Stimulated activated CD4-positive, alpha-beta T cell treated with anti-CD3 and anti-CD28 coated beads, TNF-alpha, amount 100 ng/mL, for 24 hours (primary cell): ENCODE measurements at places on chromosomes 2 and 18.

- DNase-seq, result no peak
Measured at GRCh38 chr2:232436381-232437194, 19.4 kb upstream of the ALPI start.

- DNase-seq, result no peak
Measured at GRCh38 chr2:57698935-57699449, 347.6 kb upstream of the VRK2 start.

DNA sequence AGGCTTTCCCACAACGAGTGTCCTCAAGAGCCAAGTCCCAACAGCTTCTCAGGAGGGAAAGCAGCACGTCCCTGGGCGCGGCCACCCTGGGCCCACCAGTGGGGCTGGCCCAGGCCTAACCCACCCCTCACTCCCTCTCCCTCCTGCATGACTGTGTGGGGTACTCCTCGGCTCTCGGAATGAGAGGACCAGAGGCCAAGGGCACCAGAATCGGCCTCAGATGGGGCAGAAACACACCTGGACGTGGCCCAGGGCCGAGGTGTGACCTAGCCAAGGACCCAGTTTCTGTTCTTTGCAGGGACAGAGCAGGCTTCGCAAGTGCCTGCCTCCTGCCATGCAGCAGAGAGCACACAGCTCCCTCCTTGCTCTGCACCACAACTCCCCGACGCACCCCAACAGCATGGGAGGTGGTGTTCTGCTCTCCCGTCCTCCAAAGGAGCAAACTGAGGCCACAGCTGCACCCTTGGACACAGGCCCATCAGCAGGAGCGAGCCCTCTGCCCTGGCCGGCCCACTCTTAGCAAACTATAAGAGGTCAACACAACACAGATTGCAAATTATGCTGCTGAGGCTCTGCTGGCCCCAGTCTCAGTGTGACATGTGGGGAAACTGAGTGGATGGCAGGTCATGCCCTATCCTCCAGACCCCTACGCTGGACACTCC lies 19.7 kb downstream of the HS6ST1 start:
- no peak for DNase-seq

DNA sequence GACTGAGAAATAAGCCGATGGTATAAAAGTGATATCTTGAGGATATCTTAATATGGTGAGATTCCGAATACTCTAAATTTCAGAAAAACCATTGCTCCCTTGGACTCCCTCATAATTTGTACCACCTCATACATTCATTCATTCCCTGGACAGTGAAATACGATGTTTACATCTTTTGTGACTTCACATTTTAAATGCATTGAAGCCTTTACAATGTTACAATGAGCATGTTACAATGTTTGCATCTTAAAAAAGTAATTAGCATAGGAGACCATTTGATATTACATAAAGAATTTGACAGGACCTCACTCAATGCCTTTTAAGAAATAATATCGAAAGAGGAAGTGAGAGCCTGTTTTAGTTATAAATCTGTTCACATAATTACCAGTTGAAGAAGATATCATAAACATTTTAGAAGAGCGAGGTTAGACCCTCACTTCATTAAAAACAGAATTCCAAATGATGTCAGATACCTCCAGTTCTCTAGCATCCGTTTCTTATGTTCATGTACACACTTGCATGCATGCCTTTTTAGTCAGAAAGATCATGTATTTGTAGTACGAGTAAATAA lies 372.0 kb downstream of the ARHGAP15 start:
- no peak for DNase-seq

GRCh38 chr18:62925031-62925688 lies 209.8 kb downstream of the PHLPP1 start:
- no peak for DNase-seq

DNA sequence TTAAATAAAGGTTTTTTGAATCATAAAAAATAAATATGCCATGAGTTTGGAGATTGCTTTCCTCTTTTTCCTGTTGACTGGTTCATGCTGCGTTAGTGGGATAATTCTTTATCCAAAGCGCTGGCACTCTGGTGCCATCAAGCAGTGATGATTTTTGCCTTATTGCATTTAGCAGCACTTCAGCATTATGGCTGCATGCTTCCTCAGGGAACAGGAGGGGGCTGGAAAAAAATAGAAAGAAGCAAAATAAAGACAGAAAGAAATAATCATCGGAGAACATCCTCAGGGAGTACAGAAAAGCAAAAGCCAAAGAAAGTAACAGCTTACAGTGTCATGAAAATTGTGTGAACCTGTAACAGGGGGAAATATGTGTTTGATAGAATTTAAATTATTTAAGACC lies 1408.2 kb upstream of the PIK3C3 start:
- no peak for DNase-seq

DNA sequence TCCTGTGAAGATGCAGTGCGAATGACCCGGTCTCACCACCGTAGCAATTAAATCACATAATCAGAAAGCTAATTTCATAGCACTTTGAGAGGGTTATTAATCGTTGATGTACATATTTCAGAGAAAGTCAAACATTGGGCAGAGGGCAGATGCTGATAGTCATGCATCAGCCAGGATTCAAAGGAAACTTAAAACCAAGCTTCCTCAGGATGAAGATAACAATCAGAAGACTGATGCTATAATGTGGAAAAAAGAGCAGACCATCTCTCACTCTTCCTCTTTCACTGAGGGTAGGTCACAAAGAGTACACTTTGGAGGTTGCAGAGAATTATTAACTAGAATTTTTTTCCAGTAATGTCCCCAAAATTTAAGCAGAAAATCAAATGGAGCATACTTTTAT lies 1027.7 kb upstream of the ZEB2 start:
- no peak for DNase-seq

- DNase-seq, result no peak
Measured at GRCh38 chr2:96663829-96664228, 21.3 kb downstream of the FER1L5 start.

DNA sequence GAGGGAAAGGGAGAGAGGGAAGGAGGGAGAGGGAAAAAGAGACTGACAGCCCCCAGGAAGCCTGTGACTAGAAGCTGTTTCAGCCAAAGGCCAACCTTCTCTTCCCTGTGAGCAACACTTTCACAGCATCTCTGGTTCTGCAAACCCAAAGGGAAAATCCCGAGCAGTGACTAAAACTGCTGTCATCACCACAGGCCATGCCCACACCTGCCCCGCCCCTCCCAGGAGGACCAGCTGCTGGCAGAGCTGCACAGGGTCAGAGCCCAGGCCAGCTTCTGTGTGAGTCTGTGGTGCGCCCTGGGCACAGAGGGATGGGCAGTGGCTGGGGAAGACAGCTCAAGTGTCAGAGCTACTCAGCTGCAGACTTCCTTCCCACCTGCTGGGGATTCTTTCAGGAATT lies 64.9 kb upstream of the OTOS start:
- peak; percentile 42 for DNase-seq

DNA sequence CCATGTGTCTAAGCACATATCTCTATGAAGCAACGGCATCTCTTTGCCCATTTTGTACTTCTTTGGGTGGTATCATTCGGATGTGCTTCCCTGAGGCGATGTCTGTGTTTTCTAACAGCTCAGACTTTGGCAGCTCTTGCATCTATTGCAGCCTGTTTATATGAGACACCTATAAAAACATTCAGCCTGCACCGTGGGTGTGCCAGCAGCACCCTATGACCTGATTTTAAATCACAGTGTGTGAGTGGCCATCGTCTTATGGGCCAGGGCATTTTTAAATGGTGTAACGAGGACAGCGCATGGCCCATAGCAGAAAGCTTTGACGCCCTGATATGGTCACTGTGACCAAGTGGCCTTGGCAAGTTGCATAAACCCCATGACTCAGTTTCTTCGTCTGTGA lies 12.9 kb downstream of the NPAS2 start:
- DNase-seq, result no peak

DNA sequence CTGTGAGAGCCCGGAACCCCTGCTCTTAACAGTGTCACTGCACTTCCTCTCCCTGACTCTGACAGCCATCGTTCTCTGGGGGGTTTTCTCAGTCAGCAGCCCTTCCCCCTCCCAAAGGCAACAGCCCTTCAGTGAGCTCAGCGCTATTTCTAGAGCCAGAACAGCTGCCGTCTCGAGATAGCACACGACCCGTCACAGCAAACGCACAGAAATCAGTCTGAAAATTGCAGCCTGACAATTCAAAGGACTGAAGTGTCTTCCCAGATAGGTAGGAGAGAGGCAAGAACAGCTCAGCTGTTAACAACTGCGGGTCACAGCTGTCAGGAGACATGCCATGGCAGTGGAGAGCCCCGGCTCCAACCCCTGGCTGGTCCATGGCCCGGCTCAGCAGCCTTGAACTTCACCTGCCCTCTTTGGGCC lies 45.4 kb downstream of the ST8SIA5 start:
- DNase-seq, result no peak

DNA sequence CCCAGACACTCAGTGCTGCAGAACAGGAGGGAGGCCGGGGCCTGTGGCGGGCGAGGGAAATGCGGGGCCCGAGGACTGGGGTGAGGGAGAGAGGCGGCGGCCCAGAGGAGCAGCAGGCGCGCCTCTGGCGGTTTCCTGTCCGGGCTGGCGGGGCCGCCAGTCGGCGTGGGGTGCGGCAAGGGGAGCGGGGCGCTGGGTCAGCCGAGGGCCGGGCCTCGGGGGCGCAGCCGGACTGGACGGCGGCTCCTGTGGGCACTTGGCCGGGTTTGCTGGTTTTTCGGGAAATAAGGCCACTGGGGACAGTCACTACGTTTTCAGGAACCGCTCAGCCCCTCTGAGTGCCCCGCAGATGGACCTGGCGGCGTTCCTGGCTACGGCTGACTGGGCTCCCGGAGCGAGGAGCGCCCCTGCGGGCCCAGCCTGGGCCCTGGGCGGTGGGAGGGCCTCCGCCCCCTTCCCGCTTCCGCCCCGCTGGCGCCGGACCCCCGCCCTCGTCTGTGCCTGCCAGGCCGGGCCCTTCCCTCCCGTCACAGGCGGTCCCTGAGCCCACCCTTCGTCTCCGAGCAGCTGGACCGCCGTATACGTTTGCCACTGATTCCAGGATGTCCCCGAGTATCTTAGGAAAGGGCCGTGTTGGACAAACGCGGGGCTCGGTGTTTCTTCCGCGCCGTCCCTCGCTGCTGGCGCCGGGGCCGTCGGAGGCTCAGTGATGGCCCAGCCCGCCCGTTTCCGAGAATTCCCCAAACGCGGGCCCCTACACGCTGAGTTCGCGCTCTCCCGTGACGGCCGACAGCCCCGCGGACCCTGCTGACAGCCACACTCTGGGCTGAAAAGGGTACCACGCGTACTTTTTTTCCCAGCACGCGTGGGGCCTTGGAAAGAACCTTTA lies 84.6 kb downstream of the FAM210A start:
- no peak for DNase-seq

- no peak for DNase-seq
Measured at GRCh38 chr2:31563273-31563839, 17.4 kb downstream of the SRD5A2 start.

DNA sequence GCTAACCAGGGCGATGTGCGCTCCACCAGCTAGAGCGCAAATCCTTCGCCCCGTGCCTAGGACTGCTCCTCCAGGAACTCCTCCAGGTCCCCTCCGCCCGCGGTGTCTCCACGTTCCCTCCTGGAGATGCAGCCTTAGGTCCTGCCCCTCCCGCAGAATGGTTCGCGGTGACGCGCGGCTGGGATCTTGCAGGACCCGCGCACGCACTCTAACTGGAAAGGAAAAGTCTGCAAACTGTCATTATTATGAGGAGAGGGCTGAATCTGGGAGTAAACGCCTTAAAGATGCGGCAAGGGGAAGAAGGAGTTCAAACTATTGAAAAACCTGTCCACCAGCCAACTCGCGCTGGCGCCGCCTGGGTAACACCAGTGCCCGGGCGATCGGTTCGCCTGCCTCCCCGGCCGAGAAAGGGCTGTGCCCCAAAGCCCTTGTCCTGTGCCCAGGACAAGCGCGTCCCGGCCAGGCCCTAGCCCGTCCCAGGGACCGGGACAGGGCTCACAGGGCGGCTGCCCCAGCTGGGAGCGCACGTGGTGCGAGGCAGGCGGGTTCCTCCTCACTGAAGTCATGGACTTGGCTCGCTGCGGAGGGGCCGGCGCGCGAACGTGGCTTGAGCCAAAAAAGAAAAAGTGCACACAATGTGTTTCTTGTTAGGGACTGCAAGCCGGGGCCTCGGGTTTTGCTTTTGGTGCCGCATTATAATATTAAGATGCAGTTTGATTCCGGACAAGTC lies 5.5 kb upstream of the ID2 start:
- no peak for DNase-seq

- DNase-seq, result no peak
Measured at GRCh38 chr18:59686260-59686659, 11.0 kb downstream of the CCBE1 start.

DNA sequence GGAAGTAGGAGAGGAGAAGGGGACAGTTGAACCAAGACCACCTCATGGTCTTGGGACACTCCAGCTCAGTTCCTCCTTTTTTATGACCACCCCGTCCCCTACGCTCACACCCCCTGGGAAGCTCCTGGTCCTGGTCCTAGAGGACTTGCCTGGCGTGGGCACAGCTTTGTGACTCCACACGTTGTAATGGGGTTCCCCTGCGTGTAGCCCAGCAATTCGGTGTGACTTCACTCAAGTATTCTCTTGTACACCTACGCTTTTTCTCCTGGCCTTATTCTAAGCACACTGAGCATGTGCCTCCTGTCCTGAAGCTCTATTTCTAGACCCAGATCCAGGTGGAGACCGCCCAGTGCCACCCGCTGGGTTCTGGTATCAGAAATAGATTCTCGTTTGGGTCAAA lies 36.1 kb upstream of the B3GNT7 start:
- DNase-seq, result no peak

GRCh38 chr2:239908744-239909143 lies 116.4 kb downstream of the NDUFA10 start:
- DNase-seq, result no peak

GRCh38 chr2:234078129-234078528 lies 27.6 kb downstream of the SPP2 start:
- DNase-seq, result no peak
